ENCODE measurements at places on chromosomes 5 and 9.

- no peak for DNase-seq
These were observed 9.0 kb downstream of the FBP1 start for GRCh38 chr9:94630281-94630680.

DNA sequence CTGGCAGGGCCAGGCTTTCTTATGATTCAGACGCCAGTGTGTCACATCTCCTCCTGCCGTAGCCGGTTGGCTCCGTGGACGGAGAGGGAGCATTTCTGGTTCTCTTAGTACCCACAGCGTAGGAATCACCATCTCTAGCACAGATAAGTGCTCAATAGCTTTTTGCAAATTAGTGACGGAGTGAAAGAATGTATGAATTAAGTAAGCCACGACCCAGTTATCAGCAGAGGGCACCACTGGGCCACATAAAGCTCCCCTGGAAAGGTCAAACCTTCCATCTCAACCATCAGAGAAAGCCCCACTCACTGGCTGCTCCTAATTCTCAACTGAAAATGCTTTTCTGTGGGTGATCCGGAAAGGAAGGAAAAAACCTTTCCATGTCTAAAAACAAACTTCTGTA, 317.0 kb upstream of the ADCY2 start:
- no peak for DNase-seq

DNA sequence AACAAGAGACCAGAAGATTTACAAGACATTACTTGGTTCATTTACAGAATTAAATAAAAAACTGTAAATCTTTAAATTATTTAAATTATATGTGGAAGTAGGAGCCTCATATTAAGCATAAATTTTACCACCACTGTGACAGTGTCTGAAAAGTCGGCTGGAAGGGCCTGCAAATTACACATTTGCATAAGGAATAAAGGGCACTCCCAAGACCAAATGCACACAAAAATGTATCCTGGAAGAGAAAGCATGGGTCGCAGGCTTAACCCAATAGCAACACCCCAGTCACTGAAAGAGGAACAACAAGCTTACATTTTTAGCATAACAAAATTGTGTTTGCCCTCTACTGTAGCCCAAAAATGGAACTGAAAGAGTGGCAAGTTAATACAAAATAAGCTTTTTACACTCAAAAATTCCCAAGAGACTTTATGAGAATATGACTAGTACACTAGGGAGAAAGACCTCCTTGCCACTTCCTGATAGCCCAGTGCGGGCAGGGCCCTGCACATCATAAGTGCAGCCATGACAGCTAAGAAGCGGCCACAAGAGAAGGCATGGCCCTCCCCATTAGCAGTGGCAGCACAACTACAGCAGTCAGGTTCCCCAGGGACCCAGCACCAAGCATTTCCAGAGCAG, 482.0 kb downstream of the DTWD2 start:
- DNase-seq = no peak

GRCh38 chr5:39169081-39169480, 50.3 kb downstream of the FYB1 start:
- no peak for DNase-seq

GRCh38 chr5:148290271-148291195, 21.7 kb upstream of the SPINK7 start:
- DNase-seq = no peak

DNA sequence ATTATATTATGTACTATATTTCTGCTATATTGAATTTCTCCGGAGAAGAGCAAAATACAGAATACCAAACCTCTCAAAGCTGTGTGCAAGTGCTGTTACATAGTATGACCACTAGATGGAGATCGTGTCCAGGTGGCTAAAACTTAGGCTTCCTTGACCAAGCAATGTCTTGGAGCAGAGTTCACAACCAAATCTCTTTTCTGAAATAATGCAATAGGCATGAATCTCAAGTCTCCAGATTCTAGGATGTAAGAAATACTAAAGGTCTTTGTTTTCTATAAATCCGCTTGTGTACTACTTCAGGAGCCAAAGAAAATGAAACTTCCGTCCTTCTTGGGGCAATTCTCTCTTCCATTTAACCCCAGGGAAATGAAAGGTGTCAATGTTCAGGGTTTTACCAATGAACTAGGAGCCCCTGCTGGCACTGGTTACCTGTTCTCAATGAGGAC, 181.5 kb upstream of the RAI14 start:
- peak; percentile 49 for DNase-seq

GRCh38 chr5:132020568-132021339, 9.3 kb upstream of the ACSL6 start:
- DNase-seq = no peak

DNA sequence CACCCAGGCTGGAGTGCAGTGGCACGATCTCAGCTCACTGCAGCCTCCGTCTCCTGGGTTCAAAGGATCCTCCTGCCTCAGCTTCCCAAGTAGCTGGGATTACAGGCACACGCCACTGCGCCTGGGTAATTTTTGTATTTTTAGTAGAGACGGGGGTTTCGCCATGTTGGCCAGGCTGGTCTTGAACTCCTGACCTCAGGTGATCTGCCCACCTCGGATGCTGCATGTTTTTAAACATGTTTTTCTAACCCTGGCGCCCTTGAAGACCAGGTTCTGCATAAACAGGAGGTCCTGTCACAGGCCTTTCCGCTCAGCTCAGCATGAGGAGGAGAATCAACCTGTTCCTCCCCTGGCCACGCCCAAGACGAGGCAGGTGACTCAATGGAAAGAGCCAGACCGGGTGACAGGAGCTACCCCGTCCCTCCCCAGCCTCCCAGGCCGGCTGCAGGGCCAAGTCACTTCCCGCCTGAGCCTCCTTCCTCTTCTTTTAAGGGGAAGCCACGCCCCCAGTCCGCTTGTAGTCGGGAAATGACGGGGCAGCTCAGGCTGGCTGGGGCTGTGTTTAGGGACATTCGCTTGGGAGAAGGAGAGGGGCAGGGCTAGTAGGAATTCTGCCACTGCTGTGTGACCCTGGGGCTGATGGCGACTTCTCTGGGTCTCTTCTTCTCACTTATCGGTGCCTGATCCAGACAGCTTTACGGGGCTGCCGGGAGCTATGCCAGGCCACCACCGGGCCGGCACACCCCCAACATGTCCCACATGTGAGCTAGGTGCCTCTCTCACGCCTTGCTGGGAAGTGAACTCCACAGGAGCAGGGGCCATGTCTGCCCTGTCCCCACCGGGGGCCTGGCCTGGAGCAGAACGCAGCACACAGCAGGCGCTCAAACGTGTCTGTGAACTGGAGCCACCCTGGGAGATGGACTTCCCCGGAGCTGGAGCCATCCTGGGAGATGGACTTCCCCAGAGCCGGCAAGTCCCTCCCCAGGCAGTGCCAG, 6.1 kb downstream of the NOTCH1 start:
- no peak for DNase-seq

- no peak for DNase-seq
These were observed 12.5 kb downstream of the TRIP13 start for GRCh38 chr5:905139-905642.

GRCh38 chr5:105508519-105508918, 1945.9 kb upstream of the NUDT12 start:
- DNase-seq = peak; percentile 14

DNA sequence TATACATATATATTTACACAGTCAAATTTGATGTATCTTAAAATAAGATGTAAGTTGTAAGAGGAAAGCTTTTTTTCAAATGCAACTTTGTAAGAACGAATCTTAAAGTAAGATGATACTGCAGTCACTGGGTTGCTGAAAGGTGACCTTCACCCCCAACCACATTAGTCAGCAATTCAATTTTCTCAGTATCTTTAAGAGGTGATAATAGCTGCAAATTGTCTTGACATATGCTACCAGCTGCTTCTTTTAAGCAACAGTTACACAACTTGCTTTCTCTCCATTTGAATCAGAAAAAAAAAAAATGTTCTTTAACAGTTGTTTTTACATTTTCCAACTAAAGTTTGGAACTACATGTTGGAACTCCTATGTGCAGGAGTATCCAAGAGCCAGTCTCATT, 246.6 kb upstream of the CCNG1 start:
- DNase-seq = no peak

DNA sequence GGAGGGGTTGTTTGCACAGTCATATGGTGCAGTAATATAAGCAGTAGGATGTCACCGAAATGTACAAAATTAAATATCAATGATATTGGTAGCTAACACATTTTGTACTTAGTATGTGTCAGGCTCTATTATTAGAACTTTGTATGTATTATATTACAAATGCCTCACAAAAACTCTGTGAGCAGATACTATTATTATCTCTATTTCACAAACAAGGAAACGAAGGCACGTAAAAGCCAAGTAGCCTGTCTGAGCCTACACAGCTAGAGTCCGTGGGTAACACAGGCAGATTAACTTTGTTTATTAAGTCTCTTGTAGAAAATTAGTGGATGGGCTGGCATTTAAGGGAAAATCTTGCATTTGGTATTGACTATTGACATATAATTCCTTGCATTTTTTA, 284.3 kb upstream of the DAB2 start:
- no peak for DNase-seq

DNA sequence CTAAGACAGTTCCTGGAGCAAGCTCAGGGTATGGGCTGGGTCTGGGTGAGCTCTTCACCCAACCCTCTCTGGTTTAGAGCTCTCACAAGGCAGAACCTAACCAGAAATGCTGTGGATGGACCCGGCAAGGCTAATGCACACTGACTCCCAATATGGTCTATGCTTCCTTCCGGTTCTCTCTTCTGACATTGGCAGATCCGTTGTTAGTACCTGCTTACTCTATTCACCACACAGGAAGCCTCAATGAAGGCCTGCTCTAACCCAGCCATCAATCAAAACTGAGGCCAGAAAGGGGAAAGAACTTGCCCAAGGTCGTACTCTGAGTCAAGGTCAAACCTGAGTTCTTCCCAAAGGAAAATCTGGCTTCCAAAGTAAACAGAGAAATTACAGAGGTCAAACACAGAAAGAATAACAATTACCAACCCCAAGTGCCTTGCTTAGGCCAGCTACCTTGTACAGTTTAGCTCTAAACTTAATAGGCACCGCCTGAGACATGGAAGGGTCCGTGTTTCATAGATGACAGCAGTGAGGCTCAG, 46.0 kb upstream of the AKNA start:
- no peak for DNase-seq

- no peak for DNase-seq
These were observed 79.8 kb downstream of the MROH2B start for GRCh38 chr5:40991168-40991980.

GRCh38 chr9:69589156-69589555, 83.0 kb downstream of the APBA1 start:
- no peak for DNase-seq

DNA sequence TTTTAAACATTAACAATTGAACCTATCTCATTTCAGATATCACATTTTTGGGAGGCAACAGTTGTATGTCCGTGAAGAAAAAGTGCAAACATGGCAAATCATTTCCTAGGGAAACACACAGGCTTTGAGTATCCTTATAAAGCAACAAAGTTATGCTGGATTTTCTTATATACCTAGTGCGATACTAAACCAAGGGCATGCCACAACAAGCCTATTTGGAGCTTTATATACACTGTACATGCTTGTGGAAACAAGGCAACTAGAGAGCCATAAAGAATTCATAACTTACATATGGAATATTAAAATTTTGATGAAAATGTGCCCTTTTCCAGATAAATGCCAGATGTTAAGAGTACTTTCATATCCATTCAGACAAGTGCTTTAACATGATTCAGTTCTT, 191.4 kb downstream of the DCP2 start:
- DNase-seq = no peak

GRCh38 chr5:109102096-109102690, 307.6 kb downstream of the PJA2 start:
- no peak for DNase-seq

GRCh38 chr5:124185716-124186115, 560.7 kb downstream of the ZNF608 start:
- DNase-seq = no peak

- no peak for DNase-seq
These were observed 14.7 kb upstream of the SLC9A3 start for GRCh38 chr5:538801-539468.

DNA sequence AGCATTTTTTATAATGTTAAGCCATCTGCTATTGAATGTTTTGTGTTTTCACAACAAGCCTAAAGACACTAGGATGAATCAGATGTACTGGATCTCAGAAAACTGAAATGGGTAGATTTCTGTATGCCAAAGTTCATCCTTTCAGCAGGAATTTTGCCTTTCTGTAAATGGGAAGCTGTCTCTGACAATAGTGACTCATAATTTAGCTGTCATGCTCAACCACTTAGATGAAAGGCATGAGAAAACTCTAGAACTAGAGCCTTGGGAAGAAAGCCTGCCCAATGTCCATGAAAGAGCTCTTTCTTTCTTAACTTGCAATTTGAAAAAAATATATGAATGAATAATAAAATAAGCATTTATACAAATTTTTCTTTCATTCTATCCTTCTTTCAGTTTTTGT, 616.0 kb upstream of the EDIL3 start:
- peak; percentile 2 for DNase-seq

DNA sequence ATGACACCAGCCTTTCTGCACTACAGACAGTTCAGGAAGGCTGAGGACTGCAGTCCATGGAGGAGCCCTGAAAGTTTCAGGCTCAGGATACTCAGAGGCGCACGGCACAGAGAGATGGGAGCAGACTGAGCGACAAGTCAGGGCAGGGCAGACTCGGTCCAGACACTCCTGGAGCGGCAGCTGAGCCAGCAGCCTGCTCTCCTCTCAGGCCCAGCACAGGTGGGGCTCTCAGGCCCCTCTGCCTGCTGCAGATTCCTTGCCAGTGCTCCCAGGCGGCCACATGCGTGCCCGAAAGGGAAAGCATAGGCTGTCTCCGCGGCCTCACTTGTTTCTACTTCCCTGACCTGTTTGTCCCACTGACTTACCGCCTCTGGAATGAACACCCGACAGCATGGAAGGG, 228.3 kb downstream of the IRX2 start:
- no peak for DNase-seq

- no peak for DNase-seq
These were observed 109.2 kb downstream of the DMXL1 start for GRCh38 chr5:119179857-119180641.

DNA sequence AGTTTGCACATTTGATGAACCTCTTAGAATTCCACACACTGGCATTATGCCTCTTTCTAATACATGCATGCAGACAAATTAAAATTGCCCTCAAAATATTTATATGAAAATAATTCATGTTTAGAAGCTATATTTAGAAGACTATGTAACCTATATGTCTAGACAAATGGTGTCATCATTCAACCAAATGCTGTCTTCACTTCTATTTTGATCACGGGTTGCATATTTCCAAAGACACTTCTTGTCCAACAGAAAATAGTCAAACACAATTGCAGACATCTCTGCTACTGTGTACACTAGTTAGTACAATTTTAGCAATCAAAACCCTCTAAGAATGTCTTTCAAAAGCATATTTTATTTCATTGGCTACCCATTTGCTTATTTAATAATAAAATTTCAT, 114.0 kb downstream of the FBXO38 start:
- no peak for DNase-seq

DNA sequence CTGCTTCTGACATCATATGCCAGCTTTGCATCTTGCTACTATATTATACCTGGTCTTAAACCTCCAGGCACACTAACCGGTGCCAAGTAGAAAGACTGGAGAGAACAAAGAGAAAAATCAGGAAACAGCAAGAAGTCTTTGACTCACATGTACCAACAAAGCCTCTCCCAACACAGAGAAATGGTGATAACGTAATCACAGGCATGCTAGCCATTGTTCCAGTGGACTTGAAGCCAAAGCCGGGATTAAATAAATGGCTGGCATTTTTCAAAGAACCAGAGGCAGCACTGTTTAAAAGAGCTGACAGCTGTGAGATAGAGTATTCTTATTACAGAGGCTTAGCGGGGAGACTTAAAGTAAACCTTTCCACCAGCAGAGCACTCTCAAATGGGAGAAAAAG, 148.4 kb upstream of the NFIL3 start:
- no peak for DNase-seq
